GOT3 (cell line): ENCODE measurements at places on chromosomes 1 and 21.

- DNase-seq = no peak
These were observed 1.1 kb downstream of the PRRX1 start for GRCh38 chr1:170664828-170665612.

GRCh38 chr1:79929356-79929755 lies 922.8 kb upstream of the ADGRL4 start:
- DNase-seq = no peak

- no peak for DNase-seq
These were observed 11.3 kb downstream of the RAB29 start for GRCh38 chr1:205763980-205764379.

DNA sequence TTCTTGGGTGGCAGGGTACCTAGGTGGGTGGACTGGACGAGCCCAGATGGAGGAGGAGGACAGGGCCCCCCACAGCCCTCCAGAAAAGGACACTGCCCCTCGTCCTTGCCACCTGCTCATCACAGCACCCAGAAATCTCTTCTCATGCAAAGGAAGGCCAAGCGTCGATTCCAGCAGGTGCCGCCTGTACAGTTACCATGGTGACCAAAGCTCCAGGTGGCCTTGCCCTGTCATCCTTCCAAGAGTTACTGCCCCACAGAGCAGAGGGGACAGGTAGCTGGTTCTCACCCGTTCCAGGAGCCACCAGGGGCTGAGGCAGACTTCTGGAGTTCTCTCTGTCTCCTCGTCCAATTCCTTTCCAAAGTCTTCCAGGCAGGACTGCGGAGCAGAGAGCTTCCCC lies 119.9 kb upstream of the VAMP3 start:
- DNase-seq = no peak

GRCh38 chr1:12400027-12400693 lies 170.3 kb downstream of the VPS13D start:
- no peak for DNase-seq

GRCh38 chr1:108708691-108709660 lies 3.7 kb upstream of the FNDC7 start:
- no peak for DNase-seq

DNA sequence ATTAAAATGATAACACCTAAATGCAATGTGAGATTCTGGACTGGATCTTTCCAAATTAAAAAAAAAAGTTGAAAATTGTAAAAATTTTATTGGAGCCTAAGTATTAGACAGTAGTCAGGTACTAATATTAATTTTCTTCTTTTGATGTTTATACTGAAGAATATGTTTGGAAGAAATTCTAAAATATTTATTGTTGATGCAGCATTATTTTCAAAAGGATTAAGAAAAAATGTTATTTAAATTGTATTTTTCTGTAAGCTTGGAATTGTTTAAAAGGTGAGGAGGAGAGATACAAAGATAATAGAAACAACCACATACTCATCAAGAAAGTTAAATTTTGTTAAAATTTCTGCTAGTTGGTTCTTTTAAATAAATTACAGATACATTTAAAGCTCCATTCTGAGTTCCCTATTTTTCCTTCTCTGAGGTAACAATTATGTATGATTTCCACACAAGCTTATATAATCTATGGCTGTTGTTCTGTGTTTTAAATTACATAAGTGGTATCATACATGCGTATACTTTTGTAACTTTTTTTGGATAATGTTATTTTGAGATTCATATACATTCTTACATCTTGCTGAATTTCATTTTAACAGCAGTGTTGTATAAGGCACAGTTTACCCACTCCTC lies 180.3 kb upstream of the RGS18 start:
- no peak for DNase-seq

GRCh38 chr1:23889074-23889473 lies 21.0 kb upstream of the FUCA1 start:
- no peak for DNase-seq

- no peak for DNase-seq
These were observed 89.9 kb upstream of the KAZN start for GRCh38 chr1:14508613-14509012.

DNA sequence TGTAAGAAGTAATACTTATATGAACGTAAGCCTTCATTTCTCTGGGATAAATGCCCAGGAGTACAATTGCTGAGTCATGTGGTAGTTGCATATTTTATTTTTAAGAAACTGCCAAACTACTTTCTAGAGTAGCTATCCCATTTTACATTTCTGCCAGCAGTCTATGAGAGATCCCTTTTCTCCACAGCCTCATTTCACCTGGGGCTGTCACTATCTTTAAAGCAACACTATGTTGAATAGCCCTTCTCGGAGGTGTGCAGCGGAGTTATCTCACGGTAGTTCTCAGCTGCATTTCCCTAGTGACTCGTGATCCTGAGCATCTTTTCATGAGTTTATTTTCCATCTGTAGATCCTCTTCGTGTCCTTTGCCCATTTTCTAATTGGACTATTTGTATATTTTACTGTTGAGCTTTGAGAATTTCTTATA lies 93.4 kb downstream of the ADARB1 start:
- no peak for DNase-seq

GRCh38 chr1:4837752-4838151 lies 183.3 kb downstream of the AJAP1 start:
- DNase-seq = no peak

- DNase-seq = no peak
These were observed 13.1 kb downstream of the PTPN22 start for GRCh38 chr1:113858418-113858817.

DNA sequence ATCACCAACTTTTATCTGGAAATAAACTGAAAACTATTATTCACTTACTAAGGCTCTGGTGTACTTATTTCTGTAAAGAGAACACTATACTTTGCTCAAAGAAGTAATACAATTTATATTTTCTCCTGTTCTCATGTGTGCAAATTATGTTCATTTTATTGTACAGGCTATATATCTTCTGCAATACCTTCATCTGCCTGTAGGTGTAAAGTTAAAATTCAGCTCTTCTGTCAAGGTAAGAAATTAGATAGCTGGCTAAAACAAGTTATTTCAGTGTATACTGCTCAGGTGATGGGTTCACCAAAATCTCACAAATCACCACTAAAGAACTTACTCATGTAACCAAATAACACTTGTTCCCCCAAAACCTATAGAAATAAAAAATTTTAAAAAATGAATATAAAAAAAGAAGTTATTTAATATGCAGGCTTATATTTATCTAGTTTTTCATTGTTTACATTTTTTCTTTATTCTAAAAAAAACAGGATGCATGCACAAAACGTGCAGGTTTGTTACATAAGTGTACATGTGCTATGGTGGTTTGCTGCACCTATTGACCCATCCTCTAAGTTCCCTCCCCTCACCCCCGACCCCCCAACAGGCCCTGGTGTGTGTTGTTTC lies 81.5 kb downstream of the PTGER3 start:
- no peak for DNase-seq

GRCh38 chr1:111467865-111468716 lies 5.7 kb upstream of the C1orf162 start:
- no peak for DNase-seq

DNA sequence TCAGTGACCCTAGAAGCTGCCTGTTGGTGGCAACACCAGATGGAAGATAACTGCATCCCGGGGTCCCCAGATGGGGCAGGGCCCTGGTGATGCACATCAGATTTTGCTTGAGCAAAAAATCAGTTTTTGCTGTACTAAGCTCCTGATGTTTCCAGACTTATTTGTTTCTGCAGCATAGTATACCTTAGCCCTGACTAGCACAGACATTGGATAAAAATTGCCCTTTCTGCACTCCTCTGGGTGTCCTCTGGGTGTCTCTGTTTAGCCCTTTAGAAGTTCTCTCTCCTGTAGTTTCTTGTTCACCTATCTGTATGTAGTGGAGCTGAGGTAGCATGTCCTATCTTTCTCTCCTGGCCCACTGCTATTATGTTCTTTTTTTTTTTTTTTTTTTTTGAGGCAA lies 30.3 kb upstream of the PLA2G2C start:
- DNase-seq = no peak

DNA sequence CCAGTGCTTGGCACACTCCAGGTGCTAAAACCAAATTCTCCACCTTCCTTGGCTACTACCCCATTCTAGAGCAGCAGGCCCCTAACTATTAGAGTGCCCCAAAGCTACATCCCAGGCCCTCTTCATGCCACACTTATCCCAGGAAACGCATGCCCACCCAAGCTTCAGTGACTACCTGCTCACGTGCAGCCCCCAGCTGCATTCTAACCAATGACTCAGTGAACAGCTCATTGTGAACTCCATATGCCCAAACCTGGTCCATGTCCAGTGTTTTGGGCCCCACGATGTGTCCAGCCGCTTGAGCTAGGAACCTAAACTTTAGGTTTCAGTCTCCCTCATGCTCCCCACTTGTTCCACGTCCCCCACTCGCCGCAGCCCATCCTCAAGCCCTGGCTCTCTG lies 41.5 kb downstream of the NKAIN1 start:
- no peak for DNase-seq

DNA sequence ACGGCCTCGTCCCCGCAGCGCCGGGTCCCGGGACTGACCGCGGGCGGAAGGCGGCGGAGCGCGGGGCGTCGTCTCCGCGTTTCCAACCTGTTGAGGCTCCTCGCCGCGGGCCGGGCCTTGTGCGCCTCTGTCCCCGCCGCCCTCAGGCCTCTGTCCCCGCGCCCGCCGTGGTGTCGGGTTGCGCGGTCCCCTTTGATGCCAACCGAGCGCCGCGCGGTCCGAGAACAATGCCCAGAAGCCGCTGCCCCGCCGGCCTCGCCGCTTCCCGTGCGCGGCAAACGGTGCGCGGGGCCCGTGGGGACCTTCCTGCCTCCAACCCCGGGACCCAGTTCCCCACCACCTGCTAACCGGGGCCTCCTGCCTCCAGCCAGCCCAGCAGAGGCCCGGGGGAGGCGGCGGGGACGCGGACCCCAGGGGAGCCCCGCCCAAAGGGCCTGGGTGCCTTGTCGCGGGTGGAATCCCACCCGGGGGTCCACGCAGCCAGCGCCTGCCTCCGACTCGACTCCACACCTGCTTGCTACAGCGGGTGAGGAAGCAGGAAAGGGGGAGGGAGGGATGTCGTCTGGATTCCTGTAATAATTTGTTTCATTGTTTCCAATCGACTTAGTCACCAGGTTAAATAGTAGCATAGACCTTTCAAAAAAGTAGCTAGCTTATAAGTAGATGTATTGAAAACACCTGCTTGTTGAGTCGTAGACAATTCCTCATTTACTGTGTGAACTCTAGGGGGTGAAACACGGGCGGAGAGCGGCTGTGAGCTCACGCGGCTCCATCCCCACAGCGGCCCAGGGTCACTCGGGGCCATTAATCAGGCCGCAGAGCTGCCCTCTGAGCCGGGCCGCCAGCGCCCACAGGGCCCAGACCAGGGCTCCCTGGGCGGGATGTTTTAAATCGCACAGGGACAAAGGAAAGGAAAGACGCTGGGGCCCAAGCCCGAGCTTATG lies 1.1 kb downstream of the COL18A1 start:
- no peak for DNase-seq

DNA sequence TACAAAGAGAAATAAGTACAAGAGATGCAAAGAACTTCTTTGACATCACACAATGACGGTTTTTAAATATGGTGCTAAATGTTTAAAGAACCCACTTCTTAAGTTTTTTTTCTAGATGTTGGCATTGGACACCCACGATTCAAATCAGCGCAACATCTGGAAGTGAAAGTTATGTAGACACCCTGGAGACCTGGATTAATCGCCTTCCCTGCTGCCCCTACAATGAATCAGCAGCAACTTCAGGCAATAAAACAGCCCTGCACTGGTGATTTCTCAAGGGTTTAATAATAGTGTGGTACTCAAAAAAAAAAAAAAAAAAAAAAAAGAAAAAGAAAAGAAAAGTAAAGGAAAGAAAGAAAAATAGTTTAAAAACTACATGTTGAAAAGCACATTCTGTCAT lies 248.3 kb downstream of the NUF2 start:
- DNase-seq = no peak

DNA sequence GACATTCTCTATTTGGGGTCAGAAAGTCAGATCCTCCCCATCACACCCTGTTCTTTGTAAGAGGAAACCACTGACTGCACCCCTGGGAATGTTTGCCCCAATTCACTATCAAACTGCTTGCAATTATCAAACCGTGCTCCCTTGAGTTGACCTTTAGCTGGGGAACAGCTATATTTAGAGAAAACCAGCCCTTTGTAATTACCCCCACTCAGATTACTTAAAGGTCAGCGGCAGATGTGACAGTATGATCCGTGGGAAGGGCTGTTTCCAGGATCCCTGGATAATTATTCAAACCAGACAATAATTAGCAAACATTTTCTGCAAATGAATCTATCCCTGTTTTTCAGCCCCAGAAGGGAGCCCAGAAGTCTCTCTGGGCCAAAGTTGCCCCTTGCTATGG lies 242.7 kb downstream of the RRAGC start:
- DNase-seq = no peak

DNA sequence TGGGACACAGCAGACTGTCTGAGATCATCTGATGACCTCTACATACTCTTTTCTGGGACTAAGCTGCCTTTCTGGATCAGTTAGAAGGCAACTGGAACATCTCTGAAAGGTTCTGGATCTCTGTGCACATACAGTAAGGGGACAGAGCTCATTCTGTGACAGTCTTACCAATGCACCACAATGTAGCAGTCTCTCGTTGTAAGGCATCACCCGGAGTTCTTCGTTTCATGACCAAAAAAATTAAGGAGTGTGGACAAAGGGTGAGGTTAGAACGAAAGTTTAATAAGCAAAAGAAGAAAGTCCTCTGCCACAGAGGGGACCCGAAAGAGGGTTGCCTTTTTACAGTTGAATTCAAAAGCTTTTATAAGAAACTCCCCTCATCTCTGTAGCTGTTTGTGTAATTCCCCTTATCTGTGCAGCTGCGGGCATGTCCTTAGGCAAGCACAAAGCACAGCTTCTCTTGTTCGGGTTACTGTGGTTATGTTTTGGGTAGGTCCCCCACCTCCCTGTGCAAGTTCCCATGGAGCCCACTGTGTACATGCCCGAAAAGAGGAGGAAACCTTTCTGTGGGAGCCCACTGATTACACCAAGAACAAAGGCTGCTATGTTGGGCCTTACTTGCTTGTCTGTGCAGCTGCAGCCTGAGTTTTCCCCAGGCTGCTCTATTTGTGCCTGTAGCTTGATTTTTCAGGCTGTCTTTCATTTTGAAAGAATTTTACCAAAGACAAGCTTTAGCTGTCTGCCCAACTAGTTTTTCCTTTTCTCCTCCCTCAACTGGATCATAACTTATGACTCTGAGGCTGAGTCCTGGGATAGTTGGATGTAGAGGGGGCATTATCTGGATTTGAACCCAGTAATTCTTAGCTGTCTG lies 53.1 kb upstream of the CACNA1E start:
- DNase-seq = no peak

DNA sequence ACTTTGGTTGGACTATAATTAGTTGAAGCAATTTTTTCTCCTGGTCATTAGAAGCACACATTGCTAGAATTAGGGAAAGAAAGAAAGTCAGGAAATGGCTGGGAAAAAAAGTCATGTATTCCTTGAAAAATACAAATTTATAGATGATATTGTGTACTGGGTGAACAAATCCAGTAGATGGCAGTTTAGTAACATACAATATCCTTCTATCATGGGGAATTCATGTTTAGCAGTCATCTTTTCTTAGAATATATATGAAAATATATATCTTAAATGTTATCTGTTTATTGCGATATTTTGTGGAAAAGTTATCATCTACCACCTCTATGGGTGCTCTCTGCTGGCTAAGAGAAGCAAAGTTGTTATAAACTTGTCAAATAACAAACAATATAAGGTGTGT lies 13.1 kb upstream of the ZRANB2 start:
- no peak for DNase-seq

GRCh38 chr1:231690059-231690458 lies 63.5 kb downstream of the DISC1 start:
- DNase-seq = no peak

- DNase-seq = no peak
These were observed 301.4 kb upstream of the ADAMTS5 start for GRCh38 chr21:27268290-27268689.
